Fibroblast of the conjunctiva (primary cell): ENCODE measurements at places on chromosomes 4 and X.

GRCh38 chr4:113665036-113665435 lies 96.5 kb downstream of the CAMK2D start:
- no peak for DNase-seq

DNA sequence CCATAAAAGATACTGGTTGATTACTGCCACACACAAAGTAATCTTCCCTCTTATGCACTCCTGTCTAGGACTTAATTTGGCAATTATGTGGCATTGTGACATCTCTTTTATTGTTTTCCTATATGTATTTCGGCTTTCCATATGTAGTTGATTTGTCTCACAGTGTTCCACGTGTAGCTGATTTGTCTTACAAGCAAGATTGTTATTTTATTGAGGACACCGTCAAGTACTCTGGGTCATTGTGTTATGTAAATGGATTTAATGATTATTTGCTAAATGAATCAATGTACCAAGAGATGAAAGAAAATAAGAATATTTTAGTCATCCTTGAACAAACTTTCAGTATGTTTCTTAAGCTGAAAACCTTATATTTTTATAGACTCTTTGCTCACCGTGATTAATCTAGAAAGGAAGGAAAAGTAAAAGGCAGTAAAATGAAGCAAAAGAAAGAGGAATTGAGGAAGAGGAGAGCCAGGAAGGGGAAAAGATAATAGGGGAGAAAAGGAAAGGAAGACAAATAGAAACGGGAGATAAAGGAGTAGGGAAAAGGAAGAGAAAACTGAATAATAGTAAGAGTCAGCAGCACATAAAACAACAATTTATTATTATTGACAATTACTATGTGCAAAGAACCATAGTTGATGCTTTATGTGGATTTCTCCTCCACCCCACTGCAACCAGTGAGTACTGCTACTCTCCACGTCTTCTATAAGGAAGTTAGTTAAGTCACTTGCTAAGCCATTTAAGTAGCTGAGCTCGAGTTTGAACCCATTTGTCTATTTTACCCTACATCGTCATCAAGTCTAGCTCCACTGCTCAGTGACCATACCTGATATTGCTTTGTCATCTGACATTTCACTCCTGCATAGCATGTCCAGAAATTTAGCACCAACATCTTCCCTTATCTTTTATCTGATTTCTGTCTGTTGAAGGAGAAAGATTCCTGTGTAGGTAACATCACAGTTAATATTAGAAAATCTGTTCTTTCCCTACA lies 336.5 kb downstream of the BMPR1B start:
- no peak for DNase-seq

DNA sequence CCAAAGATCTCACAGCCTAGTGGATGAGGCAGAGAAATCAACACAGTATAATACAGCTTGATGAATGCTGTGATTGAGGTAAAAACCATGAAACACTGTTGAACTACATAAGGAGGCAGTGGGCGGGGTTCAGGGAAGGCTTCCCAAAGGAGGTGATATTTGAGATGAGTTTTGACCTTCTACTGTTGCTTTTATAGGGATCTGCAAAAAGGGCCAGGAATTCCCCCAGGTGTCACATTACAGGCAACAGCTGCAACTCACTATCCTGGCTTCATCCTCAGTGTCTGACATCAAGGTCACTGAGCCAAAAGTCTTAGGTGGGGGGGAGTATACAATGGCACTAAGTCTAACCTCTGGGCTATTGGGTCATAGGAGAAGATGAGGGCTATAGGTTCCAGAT lies 185.7 kb upstream of the NRK start:
- DNase-seq, result no peak

GRCh38 chr4:66574145-66574978 lies 904.1 kb upstream of the EPHA5 start:
- no peak for DNase-seq

DNA sequence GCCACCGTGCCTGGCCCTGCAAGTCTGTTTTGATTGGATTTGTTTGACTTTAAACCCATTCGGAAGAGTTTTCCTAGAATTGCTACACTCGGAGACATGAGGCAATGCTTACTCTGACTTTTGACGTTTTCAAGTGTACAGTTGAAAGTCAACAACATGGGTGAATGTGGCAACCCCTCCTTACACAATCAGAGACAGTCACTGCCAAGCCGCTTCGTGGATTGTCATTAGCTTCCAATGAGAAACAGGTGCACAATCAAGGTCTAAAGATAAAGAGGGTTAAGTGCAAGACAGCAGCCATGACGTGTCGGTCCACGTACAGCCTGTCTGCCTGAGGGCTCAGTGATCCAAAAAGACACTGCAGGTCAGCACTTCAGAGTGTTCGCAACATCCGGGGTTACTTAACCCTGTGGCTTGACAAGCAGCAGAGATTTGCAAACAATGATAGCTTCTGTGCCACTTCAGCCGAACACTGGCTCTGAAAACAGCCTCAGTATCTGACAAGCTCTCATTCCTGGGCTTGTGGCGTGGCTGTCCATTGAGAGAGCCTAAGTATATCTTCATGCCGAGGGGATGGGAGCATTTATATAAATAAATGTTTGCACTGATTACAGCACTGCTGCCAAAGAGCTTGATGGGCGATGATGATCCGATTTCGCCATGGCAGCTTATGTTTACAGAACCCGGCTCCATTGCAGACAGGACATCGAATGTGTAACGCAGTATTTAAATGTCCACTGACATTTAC lies 180.0 kb downstream of the DHRSX start:
- DNase-seq, result peak; percentile 12

GRCh38 chr4:52799813-52800212 lies 48.6 kb upstream of the ERVMER34-1 start:
- DNase-seq, result no peak

- no peak for DNase-seq
Observed at GRCh38 chrX:40174854-40175510, 77.2 kb upstream of the BCOR start.

- DNase-seq, result no peak
Observed at GRCh38 chrX:6517376-6517775, 17.5 kb downstream of the VCX3A start.

GRCh38 chr4:152022543-152022942 lies 261.7 kb upstream of the GATB start:
- DNase-seq, result no peak

DNA sequence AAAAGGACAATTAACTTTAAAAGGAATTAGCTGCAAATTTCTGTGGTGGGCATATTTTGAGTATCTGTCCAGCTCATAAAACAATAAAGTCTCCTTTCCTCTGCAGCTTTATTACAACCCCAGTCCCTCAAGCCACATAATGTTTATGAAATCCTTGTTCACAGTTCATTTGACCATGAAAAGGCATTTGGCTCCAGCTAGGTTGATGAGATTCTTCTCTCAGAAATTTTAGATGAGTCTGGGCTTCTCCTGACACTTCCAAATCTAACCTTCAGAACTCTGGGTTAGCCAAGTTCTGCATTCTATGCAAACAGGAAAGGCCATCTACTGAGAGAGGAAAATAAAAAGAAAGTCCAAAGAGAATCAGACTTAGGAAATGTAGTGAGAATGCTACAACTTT lies 156.8 kb downstream of the GRXCR1 start:
- DNase-seq, result no peak
